ENCODE measurements at places on chromosomes 2 and 18.

- DNase-seq: no peak
Observed at GRCh38 chr2:107380912-107381311, 445.8 kb upstream of the RGPD4 start.

GRCh38 chr2:160264308-160264707, 64.2 kb upstream of the ITGB6 start:
- DNase-seq: no peak

- DNase-seq: peak; percentile 31
Observed at GRCh38 chr2:204260162-204260877, 285.0 kb upstream of the PARD3B start.

DNA sequence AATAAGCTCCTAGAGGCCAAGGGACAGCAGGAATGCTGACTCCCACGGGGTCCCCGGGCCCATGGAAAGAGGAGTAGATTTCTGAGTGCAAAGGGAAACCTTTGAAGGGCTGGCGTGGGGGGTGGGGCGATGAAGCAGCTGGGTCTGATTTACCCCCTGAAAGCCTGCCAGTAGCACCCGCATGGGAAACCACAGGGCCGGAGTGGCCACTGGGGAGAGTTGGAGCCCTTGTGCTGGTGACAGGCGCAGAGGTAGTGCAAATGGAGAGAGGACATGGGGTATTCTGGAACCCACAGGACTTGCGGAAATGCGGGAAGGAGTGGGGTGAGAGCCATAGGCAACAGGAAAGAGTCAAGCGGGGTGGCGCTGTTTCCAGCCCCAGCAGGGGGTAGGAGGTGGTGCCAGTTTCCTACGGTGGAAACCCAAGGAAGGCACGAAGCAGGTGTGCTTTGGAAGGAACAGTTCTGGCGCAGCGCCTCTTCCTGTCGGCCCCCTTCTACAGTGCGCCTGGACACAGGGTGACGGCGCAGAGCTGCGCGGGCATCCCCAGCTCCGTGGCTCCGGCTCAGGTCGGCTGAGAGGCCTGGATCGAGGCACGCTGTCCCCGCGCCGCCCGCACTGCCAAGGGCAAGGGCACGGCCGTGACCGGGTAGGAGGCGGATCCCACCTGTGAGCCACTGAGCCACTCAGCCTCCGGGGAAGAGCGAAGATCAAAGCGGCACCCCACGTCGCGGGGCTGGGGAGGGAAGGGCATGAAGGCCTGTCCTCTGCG, 149.0 kb upstream of the GLI2 start:
- no peak for DNase-seq

- DNase-seq: no peak
Observed at GRCh38 chr2:71474744-71475397, 21.5 kb downstream of the DYSF start.

DNA sequence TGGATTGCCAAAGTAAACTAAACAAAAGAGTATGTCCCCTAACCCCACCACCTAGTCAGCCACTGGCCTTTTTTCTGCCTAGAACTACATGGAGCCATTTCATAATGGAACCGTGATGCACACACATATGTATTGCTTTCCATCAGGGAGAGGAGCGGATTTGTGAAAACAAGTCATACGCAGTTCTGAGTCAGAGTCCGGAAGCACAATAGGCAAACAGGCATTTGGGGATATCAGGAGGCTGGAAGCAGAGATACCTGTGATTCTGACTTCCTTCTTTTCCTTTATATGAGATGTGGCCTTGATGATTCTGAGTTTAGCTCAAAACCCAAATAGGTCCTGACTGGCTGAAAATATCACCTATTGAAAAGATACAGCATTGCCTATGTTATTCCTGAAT, 93.5 kb downstream of the TMEM163 start:
- DNase-seq: no peak

GRCh38 chr2:127067620-127068350, 39.2 kb downstream of the BIN1 start:
- no peak for DNase-seq

DNA sequence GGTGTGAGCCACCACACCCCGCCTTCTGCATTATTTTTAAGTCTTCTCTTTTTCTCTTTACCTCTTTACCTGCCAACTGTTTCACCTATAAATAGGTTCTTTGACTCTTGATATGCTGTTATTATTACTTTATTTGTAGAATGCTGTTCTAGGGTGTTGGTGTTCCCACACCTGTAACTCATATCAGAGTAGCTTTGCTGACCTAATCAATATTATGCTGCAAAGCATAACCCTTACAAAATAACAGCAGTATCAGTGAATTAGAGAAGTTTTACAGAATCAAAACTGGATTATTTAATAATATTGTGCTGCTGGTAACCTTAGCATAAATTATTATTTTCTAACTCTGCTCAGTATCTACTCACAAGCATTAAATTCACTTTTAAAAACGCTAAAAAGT, 161.5 kb downstream of the FIGN start:
- no peak for DNase-seq

DNA sequence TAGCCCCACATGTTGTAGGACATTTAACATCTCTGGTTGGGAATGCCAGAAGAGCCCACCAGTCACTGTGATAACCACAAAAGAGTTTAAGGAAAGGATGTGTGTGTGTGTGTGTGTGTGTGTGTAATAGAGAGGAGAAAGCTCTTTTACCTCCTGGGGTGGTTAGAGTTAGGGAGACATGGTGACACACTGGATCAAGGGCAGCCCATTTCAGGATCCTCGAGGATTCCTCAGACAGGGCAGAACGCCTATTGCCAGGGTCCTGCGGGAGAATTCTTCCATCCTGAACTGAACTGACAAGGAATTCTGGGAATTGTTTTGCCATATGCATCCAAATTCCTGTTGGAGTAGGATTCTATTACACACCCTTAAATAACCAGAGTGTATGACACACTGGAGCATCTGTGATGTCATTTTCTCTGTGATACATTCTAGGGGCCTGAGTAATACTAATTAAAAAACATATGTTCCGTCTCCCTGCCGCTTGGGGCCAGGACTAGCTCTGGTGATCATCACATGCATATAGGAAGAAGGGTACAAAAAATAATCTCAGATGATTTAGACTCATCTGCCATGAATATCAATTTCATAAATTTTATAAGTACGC, 156.4 kb upstream of the MMADHC start:
- peak; percentile 26 for DNase-seq

DNA sequence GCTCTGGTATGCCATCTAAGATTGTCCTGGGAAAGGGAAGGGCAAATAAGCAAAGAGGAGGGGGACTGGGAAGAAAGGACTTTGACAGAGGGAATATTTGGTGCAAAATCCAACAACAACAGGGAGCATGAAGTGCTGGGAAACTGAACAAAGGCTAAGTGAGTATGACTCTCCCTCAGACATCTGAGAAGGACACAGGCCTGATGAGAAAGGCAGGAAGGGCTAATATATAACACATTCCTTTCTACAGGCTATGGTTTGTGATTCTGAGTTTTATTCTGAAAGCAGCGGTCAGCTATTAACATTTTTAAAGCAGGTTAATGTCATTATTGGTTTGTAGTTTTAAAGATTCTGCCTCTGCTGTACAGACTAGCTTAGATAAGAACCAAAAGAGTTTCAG, 1579.5 kb downstream of the LRP1B start:
- DNase-seq: no peak

DNA sequence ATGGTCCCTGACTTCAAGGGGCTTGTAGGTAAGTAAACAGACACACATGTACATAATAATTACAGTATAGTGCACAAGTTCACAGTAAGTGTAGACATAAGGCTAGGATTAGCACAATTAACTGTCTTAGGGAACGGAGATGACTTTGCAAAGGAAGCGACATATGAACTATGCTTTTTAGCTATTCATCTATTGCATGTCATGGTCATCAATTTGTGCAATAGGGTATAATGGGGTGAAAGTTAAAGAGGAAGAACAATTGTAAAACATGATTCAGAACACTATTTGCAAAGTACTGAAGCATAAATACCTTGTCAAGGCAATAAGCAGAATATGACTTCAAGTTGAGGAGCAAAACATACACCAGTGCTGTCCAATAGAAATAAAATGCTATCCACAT, 112.3 kb upstream of the SLC8A1 start:
- no peak for DNase-seq

DNA sequence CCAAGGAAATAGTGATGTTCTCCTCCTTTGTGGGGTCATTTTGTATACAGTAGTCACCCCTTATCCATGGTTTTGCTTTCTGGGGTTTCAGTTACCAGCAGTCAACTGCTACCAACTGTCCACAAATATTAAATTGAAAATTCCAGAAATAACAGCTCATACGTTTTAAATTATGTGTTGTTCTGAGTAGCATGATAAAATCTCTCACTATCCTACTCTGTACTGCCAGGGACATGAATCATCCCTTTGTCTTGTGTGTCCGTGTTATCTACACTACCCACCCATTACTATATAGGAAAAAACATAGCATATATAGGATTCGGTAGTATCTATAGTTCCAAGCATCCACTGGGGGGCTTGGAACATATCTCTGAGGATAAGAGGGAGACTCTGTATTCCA, 120.9 kb upstream of the DCC start:
- no peak for DNase-seq

DNA sequence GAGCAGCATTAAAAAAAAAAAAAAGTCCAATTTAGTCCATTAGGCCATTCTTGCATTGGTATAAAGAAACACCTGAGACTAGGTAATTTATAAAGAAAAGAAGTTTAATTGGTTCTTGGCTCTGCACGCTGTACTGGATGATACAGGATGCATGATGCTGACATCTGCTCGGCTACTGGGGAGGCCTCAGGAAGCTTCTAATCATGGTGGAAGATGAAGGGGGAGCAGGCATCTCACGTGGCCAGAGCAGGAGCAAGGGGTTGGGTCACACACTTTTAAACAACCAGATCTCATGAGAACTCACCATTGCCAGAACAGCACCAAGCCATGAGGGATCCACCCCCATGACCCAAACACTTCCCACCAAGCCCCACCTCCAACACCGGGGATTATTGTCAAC, 100.1 kb downstream of the NEDD4L start:
- no peak for DNase-seq

DNA sequence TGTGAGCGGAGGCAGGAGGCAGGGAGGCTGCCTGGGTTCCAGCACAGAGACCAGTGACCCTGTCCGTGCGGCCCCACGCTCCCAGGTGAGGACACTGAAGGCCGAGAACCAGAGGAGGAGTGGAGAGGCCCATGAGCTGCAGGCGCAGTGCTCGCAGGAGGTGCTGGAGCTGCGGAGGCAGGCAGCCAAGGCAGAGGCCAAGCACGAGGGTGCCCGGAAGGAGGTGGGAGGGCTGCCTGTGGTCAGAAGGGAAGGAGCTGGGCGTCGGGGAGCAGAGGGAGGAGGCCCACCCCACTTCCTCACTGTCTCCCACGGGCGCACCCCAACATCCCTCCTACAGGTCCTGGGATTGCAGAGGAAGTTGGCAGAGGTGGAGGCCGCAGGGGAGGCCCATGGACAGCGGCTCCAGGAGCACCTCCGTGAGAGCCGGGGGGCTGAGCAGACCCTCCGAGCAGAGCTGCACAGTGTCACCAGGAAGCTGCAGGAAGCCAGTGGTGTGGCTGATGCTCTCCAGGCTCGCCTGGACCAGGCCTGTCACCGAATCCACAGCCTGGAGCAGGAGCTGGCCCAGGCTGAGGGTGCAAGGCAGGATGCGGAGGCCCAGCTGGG, 33.0 kb upstream of the SNED1 start:
- DNase-seq: no peak

GRCh38 chr2:188808947-188809355, 165.2 kb upstream of the COL3A1 start:
- DNase-seq: no peak

GRCh38 chr2:153912798-153913396, 41.2 kb downstream of the GALNT13 start:
- DNase-seq: no peak

DNA sequence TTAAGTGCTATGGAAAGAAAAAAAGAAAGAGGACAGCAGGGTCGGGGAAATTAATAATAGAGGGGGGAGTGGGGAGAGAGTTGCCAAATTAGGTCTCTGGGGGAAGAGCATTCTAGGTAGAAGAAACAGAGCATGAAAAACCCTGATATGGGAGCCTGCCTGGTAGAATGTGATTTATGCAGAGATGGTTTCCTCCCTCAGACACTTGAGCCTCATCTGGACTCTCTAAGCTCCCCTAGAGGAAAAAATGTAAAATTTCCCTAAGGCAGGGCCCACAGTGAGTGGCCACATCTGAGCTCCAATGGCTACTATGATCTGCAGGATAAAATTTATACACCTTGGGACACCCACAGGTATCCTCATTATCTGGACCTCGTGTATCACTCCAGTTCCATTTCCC, 20.6 kb upstream of the EPAS1 start:
- DNase-seq: no peak

DNA sequence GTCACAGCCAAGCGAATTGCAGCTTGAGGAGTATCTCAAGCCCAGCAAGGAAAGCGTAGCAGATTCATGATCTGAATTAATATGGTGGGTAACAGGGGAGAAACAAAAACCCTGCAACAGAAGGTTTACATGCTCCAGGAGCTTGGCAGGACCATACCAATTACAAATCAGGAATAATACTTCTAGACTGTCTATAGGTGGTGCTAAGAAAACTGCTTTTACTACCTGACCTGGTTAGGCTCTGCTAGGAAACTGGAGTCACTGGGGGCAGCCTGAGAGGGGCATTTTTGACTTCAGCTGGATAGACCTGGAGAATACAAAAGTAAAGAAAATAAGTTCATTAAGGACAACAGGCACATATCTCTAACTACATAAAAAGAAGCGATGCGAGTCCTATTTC, 24.6 kb upstream of the SPOPL start:
- no peak for DNase-seq

DNA sequence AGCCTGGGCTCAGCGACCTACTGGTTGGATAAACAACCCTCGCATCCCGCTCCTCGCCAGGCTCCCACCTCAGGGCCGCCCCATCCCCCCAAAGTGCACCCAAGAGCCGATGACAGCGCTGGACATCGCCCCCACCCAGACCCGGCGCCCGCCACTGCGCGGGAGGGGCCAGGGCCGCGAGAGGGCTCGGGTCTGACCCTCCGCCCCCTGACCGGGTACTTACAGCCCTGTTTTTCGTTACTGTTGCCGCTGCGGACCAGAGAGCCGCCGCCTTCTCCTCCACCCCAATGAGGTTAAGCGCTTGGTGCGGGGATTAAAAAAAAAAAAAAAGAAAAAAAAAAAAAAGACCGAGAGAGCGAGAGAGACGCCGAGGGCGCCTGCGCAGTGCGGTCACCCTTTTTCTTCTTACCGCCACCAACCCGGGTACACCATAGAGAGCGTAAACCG, at the start of gene CLASP1:
Gene CLASP1 (minus strand): TSS at position 314 of the 447 bp plus-strand sequence. CDS start 43,567 bp downstream, outside the sequence.
- DNase-seq: no peak

GRCh38 chr2:179107737-179108136, 57.8 kb upstream of the CCDC141 start:
- no peak for DNase-seq

DNA sequence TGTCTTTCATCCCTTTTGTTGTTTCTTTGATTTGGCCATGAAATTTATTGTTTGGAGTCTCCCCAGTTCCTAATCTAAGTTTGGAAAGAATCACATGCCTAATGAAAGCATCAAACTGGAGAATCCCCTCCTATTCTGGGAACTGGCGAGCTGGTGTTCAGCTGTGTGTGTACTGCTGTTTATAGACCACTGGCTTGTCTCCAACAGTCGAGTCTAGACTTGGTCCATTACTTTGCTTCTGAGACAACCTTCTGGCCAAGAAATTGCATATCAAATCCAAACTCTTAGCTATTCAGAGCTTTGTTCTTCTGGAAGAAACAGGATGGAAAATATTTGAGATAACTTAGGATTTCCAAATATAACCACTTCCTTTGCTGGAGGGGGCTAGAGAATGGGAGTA, 111.5 kb upstream of the THSD7B start:
- DNase-seq: no peak

Measured in NCI-H524 treated with DMSO at 0.1 percent for 48 hours (cell line).